NCI-H1436 (cell line): ENCODE measurements at places on chromosomes 5 and 9.
A peak's percentile ranks its signal among the peaks of the same experiment; 100 is the strongest.

- peak; percentile 64 for DNase-seq
Measured at GRCh38 chr5:122515709-122516431, 203.8 kb downstream of the SNCAIP start.

- no peak for DNase-seq
Measured at GRCh38 chr5:139403418-139403786, 487 bp downstream of the SPATA24 start.

GRCh38 chr9:89877051-89878002, 272.5 kb downstream of the GADD45G start:
- no peak for DNase-seq

- DNase-seq = no peak
Measured at GRCh38 chr5:8396756-8397155, 527.8 kb downstream of the MTRR start.
